Renal cortex interstitium (tissue), 15 donors: ENCODE measurements at places on chromosomes 5 and 9. TPM values are rescaled to one million over a fixed set of nuclear protein-coding genes. Genes with fewer than 3 reads are reported as not detected.

GRCh38 chr5:144237851-144238250, 67.2 kb downstream of the KCTD16 start:
- no peak for DNase-seq

DNA sequence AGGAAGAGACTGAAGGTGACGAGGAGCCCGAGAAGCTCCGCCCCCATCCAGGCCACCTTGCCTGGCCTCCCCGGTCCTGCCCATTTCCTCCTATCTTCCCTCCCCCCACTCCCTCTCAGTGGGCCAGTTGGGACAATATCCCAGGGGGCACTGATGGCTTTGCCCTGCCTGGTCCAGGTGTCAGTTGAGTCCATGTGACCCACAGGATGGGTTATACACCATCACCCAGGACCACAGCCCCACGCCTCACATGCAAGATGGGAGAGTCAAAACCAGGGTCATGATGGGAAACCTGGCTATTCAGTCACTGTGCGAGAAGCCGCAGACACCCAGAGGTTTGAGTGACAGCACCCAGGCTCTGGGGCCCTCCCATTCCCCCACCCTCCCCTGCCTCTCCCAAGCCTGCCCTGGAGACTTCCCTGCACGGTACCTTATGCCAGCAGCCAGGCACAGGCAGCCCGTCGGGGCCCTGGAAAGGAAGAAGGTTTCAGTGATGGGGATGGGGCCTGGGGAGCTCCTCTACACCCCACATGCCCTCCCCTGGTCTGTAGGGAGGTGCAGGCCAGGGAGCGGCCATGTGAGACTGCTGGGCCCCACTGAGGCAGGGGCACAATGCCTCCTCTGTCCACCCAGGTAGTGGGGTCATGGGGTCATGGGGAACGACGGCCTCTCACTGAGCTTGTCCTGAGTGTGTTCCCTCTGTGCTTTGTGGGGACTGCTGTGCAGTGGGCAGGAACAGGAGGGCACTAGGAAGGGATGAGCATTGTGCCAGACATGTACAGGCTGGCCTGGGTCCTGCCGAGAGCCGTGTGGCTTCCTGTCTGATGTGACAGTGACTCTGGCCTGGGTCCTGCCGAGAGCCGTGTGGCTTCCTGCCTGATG, 6.3 kb upstream of the PHYKPL start:
- no peak for DNase-seq

DNA sequence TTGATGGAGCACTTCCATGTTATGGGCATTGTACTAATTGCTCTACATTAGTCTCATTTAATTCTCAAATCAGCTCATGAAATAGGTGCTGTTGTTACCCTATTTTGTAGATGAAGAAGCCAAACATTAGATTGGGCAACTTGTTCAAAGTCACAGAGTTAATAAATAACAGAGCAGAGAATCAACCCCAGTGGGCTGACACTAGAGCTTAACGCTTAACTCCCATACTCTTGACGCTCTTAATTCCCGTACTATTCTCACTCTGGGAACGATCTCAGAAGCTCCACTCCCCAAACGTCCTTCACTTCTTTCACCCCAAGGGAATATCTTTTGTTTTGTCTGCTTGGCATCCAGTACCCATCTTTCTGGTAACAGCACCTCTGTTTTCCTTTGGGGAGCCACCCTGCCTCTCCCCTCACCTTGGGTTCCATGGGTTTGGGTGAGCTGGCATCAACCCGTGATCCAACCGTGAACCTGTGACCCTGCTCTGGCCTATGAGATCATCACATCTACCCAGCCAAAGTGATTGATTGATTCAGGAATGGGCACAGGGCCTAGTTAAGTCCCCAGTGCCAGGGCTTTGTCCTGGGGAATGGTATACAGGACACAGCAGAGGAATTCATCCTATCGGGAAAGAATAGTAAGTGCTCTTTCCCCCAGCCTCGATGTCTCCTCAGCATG, 169.2 kb downstream of the NR3C1 start:
- no peak for DNase-seq

DNA sequence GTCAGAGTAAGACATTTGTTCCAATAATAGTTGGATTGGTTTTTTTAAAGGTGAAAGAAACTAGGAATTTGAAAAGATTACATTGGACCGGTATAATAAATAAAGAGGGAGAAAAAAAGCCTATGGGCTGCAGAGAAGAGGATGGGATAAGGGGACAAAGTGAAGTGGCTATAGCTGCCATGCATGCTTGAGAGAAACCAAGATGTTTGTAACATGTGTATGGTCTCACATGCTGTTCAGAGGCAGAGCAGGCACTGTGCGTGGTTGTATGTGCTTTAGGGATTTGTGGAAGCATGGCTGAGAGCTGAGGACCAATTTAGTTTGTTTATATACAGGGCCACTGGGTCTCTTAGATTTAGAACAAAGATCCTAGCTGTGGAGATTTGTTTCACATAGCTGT, 32.7 kb downstream of the LNPEP start:
- DNase-seq: no peak

GRCh38 chr5:149474198-149474597, 77.0 kb downstream of the CSNK1A1 start:
- no peak for DNase-seq

DNA sequence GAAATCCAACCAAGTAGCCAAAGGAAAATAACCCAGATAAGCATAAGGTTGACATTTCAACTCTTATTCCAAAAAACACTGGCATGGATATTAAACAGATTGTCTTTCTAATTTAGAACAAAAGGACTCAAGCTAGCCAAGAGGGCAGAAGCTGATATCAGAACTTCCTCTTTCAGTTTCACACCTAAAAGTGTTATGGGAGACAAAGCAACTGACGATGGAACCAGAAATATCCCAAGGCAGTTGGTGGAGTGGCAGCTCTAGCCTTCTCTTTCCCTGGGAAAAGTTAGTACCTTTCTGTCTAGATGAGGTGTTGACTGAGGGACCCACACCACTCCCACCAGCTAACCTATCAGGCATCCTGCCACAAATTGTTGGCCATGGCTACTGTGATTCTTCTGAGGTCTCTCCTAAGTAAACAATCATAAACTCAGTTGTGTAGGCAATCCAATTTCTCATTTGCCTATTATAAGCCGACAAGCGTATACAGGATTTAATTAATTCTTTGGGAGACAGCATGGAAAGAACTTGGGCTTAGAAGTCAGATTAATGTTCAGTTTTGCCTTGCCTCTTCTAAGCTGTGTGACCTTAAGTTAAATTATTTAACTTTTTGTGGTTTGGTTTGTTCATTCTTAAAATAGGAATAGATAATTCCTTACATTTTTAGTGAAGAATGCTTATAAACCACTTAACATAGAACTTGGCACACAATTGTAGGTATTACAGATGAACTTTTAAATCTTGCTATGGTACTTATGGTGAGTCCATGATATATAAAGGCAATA, 110.9 kb upstream of the ADAMTSL1 start:
- no peak for DNase-seq

The CMYA5 gene
- 20.6 TPM for polyA plus RNA-seq

The CDH12 gene
- 6.4 TPM for polyA plus RNA-seq
